GF-D8 (cell line): ENCODE measurements at places on chromosomes 6 and 20.

- DNase-seq: peak; percentile 84
Measured at GRCh38 chr6:31737315-31737990, 1.1 kb upstream of the CLIC1 start.

GRCh38 chr6:170444056-170444591 lies 109.0 kb downstream of the PSMB1 start:
- DNase-seq: no peak

GRCh38 chr6:2687456-2687855 lies 63.3 kb downstream of the MYLK4 start:
- no peak for DNase-seq

DNA sequence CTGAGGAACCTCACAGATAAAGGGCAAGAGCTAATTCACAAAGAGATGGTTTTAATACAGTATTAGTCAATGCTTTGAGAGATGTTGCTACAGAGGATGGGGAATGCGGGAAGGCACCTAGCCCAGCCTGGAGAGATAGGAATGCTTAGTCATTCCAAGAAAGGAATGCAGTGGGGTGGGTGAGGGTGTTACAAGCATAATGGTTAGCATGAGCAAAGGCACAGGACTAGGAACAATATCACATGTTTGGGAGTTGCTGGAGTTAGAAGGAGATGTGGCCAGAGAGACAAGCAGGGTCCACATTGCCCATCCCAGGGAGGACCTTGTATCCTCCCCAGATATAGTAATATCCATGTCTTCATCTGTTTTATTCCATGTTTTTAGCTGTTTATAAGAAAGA lies 107.0 kb upstream of the OGFRL1 start:
- no peak for DNase-seq

- no peak for DNase-seq
Measured at GRCh38 chr6:28413681-28414080, 14.1 kb upstream of the ZSCAN12 start.

DNA sequence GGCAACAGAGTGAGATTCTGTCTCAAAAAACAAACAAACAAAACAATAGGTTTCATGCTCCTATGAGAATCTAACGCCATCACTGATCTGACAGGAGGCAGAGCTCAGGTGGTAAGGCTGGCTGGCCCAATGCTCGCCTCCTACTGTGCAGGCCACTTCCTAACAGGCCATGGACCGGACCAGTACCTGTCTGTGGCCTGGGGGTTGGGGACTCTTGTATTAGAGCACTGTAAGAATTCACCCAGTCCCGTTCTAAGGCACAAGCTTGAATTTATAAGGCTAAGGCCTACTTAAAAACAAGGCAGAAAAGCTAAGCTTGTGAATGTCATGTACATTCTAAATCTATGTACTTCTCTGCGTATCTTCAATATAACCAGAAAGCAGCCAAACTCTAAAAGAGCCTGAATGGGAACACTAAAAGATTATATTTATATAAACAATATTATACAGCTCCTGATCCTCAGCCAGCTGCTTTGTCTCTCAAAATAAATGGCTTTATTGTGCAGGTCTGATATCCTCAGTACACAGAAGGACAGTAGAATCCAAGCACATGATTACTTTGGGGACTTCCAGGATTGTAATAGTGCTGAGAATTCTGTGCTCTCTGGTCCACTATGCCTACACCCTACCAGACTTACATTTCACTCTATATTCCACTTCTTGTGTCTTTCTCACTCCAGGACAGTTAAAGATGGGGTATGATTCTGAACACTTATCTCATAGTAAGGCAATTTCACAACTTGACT lies 64.5 kb upstream of the DST start:
- DNase-seq: no peak

DNA sequence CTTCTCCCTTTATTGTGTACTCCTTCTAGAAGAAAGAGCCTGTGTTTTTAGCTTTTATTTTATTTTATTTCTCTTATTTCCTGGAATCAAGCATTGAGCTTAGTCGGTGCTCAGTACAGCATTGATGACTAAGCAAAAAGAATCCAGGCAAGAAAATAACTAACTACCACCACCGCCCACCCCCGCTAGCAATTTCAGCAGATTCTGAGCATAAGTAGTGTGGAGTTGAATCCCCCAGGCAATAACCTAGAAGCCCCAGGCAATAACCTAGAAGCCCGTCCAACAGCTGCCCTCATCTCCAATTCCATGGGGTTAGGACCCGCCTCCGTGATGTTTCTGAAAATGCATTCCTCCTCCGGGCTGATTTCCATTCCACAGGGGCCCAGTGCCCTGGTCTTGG lies 258.0 kb upstream of the TAB2 start:
- no peak for DNase-seq

DNA sequence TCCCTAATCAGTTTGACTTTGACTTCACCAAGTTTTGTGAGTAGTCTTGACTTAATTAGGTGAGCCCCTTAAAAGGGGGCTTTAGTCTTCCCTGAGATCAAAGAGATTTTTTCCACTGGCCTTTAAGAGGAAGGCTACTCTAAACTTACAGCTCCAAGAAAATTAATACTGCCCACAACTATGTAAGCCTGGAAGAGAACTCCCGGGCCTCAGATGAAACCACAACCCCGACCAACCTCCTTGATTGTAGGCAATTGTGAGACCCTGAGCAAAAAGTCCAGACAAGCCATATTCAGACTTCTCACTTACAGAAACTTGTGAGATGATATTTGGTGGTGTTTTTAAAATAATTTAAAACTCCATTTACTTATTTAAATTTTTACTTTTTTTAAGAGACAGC lies 18.1 kb downstream of the SNX3 start:
- DNase-seq: no peak

DNA sequence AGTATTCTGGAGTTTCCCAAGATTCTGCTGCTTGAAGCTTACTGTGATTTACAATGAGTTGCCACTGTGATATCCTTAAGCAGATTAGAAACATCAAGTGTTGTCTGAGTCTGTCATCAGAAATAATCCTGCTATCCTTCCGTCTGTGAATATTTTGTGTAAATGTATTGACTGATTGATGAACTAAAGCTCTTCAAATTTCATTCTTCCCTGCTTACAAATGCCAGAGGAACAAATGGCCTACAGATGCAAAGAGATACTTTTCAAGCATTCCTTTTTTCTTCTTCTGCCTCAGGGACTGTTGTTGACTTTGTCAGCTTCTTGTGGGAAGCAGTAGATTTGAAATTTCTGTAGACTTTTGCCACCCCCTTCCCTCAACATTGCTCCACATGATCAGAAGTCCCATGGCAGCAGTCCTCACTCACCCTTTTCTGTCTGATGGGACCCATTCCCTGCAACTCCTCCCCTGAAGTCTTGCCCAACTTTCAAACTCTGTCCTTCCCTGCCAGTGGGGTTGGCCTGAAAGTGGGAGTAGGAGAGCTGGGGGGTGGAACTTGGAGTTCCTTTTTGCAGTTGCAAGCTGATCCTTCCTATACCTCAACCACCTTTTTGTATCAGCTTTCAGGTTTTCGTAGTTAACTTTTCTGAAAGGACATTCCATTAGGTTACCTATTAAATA lies 38.5 kb upstream of the MLIP start:
- DNase-seq: no peak

- DNase-seq: no peak
Measured at GRCh38 chr6:142845624-142846458, 99.1 kb downstream of the HIVEP2 start.

GRCh38 chr20:54476169-54477009 lies 996 bp downstream of the DOK5 start:
- DNase-seq: no peak

- no peak for DNase-seq
Measured at GRCh38 chr6:44606976-44607375, 219.5 kb downstream of the CDC5L start.

GRCh38 chr6:41615311-41615710 lies 23.0 kb upstream of the MDFI start:
- no peak for DNase-seq

DNA sequence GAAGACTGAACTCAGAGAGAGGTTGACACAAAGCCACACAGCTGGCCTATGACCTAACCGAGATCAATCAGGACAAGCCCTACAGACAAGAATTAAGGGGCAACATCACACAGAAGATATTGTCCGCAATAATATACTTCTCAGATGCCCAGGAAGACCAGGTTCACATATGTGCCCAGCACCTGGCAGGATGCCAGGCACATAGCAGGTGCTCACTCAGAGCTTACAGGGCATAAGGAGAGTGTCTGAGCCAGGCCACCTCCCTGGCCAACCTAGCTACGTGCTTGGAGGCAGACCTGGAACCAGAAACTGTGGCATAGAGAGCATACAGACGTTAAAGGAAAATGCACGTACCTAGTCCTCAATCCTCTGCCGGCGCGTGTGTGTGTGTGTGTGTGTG lies 87.0 kb upstream of the LRFN2 start:
- DNase-seq: no peak

GRCh38 chr20:48460681-48461080 lies 367.1 kb downstream of the PREX1 start:
- DNase-seq: no peak

DNA sequence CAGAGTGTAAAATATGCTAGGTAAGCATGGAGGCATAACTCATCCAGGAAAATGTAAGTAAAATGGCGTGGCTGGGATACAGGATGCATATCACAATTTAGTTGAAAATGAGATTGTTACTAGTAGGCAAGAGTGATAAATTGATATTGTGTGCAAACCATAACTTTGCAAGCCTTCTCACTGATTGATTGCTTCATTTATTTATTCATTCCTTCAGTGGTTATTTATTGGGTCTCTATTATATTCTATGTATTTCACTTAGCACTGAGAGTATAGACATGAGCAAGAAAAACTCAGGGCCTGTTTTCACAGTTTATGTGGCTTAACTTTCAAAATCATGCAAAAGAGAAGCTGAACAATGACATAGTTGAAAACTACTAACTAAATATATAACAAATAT lies 241.0 kb upstream of the EYS start:
- no peak for DNase-seq

GRCh38 chr20:63554361-63555278 lies 661 bp downstream of the FNDC11 start:
- DNase-seq: no peak

DNA sequence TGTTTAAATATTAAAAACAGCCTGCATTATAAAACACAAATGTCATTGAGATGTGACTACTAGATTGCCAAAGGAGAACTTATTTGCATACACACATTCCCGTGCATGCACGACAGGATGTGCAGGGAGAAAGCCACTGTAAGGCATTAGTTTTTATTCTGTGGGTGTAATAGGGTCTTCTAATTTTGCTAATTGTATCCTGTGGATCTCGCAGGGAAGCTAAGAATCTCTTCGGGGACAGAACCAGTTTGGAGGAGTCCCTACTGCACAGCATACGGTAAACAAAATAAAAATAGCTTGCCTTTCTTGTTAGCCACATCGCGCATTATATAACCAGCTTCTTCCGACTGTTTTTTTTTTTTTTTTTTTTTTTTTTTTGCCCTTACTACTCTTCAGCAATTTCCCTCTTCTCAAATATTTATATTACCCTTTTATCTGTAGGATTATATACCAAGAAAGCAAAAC lies 2.0 kb downstream of the ATXN1 start:
- DNase-seq: no peak

- no peak for DNase-seq
Measured at GRCh38 chr6:144392536-144392935, 107.4 kb downstream of the UTRN start.

DNA sequence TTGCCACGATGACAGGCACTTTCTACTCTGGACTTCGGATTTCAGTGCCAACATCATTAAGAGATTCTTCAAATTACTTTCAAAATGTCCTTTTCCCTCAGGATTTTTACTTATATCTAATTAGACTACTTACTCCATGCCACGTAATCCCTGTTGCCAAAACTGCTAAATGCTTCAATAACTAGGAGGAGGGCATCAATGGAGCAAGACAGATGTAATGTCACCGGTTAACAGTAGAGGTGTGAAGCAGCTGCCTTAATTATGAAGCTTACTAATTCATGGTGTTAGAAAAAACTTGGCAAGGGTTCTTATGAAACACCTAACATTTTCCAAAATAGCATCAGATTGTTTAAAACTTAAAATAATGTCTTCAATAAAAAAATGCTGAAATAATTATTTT lies 111.2 kb upstream of the SIM1 start:
- DNase-seq: no peak

GRCh38 chr6:33008944-33009861 lies at the start of gene HLA-DOA:
TSS of gene HLA-DOA (minus strand) at chr6:33009591.
- DNase-seq: no peak

DNA sequence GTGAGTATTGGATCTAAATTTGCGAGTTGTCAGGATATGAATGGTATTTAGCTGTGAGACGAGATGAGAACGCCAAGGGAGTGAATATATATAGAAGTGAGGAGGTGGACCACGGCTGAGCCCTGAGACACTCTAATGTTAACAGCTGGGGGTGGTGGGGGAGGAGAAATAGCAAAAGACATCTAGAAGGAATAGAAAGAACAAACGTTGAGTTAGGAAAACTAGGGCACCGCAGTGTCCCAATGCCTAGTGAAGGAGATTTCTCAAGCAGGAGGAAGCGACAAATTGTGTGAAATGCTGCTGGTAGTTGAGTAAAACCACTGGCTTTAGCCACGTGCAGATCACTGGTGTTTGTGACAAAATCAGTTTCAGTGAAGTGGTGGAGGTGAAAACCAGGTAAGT lies 56.9 kb downstream of the CD164 start:
- DNase-seq: peak; percentile 86

GRCh38 chr20:60058879-60059278 lies 100.7 kb downstream of the CDH26 start:
- peak; percentile 43 for DNase-seq

DNA sequence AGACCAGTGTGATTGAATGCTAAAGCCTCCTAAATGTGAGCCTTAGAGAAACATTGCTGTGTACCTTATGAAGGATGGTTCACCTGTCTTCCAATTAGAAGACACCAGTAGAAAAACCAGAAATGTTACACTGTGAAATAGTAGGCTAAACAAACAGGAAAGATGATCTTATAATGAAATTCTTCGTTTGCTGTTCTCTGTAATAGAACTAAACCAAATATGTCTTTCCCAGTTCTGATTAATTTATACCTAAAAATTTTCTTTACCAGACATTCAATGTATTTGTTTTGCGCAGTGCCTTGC lies 114.8 kb downstream of the RTN4IP1 start:
- DNase-seq: no peak

DNA sequence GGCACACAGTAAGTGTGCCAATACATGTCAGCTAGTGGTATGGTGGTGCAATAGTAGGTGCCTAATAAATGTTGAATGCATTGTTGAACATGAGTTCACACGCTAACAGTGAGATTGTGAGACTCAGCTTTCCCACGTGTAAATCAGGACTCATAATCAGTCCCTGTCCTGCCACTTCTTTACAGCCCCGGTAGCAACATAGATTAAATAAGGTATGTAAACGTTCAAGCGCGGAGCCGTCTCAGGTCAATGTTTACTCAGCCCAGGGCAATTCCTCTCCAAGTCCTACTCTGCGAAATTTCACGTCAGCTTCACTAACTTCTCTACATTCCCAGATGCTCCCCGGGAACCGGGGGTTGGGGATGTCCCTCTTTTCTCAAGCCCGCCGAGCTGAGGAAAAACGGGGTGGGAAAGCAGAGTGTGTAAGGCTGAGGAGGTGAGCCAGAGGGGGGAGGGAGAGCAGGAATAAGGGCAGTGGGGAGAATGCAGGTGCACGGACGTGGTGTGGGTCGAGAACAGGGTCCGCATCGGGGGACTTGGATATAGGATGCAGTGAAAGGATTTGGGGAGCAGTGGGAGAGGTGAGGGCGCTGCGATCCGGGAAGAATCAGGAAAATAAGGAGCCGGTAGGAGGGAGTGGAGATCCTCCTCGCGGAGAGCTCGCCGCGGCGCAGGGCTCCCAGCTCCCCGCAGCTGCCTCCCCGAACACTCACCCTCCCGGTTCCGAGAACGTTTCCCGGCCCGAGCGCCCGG lies 544 bp upstream of the TP53INP2 start:
- DNase-seq: no peak

GRCh38 chr6:131999545-132000146 lies 48.5 kb upstream of the CCN2 start:
- no peak for DNase-seq

- peak; percentile 15 for DNase-seq
Measured at GRCh38 chr6:45423824-45424450, 46.2 kb upstream of the SUPT3H start.
